Sciatic nerve (tissue), 2 donors: ENCODE measurements at places on chromosomes 16 and 17.

DNA sequence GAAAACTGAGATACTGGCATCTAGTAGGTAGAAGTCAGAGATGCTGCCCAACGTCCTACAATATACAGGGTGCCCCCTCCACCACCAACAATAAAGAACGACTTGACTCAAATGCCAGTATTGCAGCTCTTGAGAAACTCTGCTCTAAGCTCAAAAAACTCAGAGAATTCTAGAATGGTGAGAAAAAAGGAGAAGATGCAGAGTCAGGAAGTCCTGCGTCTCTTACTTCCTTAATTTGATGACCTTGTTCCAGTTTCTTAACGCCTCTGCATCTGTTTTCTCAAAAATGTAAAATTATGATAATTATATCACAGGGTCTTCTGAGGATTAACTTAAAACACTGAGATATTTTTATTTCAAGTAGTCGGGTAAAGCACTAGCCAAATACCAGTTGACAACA lies 1.7 kb upstream of the HSBP1 start:
- DNase-seq, result no peak

GRCh38 chr16:6297666-6298410 lies 1034.8 kb upstream of the RBFOX1 start:
- DNase-seq, result no peak

DNA sequence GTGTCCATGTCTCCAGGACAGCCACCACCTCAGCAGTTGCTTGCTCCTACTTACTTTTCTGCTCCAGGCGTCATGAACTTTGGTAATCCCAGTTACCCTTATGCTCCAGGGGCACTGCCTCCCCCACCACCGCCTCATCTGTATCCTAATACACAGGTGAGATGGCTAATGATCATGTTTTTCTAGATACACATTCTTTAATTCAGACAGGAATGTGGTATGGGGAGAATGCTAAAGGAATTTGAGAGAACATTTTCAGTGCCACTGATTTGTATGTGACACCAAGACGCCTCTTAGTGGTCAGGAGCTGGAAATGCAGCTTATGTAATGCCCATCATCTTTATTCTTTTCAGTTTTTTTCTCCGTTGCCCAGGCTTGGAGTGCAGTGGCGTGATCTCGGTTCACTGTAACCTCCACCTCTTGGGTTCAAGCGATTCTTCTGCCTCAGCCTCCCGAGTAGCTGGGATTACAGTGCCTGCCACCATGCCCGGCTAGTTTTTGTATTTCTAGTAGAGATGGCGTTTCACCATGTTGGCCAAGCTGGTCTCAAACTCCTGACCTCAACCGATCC lies 8.9 kb upstream of the RAPGEFL1 start:
- DNase-seq, result no peak

DNA sequence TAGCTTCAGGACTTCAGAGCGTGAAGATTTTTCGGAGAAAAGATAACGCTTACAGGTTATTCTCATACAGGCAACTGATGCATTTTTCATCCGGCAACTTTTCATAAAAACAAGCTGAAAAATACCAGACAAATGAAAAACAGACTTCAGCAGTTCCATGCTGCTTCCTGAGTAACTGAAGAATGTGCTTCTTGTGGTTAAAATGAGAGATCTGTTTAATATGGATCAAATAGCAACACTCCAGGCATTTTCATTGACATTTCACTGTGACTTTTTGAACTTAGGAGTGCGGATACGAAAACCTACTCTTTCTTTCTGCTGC lies 705 bp upstream of the PITPNC1 start:
- DNase-seq, result no peak

DNA sequence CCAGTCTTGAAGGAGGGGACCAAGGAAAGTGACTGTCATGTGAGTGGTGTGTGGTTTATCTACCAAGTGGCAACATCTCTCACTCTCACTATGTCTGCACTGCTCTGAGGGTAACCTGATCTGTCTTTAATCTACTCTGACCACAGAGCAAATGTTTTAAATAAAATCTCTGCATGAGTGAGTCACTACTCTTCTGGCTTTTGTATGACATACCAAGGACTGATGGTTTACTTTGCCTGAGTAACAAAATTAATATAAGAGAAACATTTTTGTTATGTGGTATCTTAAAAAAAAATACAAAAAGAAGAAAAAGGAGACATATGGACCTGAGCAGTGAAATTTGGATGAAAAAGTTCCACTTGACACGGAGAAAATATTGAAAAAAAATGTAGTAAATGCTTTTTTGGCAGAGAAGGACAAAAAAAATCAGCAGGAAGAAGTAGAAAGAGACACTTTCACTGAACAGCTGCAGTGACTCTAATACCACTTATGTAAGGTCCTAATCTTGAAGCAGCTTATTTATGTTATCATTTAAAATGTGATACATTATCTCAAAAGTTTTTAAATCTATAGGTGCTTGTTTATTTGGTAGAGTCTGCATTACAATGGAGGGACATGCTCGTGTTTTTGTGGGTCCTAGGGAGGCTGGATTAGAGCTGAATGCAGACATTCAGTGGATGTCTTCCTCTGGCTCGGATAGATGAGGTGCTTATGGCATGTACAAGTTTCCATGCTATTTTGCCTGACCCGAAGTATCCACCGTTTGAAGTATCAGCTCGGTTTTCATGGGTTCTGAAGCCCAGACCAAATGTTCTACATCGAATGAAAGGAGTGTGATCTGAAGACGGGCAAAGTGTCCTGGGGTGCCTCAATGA lies 240.7 kb downstream of the MAP2K6 start:
- DNase-seq, result no peak
